ENCODE measurements at places on chromosomes 5 and 9.

DNA sequence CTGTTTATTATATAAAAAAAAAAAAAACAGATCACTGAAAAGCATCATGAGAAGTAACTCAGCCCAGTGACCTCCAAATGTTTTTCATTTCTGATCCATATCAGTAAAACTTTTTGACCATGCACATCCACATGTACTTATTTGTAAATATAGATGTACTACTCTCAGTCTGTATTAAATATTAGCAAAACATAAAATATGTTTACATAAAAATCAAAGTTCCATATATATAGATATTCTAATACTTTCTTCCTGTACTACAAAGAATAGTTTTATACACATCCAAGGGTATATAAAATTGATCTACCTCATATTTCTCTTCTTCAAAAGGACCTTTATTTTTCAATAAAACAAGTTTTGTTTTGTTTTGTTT lies 309.1 kb downstream of the RAB3C start:
- no peak for DNase-seq

DNA sequence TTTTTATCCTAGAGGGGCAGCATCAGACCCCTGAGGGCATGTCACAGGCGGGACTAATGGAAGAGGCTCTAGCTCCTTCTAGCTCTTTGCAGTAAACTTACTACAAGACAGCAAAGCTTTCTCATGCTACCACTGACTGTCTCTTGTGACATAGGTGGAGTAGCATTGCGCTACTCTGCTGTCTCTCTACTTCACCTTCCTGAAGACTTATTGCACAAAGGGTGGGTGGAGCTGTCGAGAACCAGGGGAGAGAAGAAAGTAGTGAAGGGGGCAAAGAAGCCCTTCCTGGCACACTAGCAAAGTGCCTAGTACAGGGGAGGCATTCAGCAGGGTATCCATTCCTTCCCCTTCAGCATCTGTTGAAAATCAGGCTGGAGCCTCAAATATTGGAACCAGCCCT lies 36.1 kb upstream of the NEK6 start:
- DNase-seq = no peak

- no peak for DNase-seq
Observed at GRCh38 chr9:32565967-32566366, 7.0 kb downstream of the NDUFB6 start.

DNA sequence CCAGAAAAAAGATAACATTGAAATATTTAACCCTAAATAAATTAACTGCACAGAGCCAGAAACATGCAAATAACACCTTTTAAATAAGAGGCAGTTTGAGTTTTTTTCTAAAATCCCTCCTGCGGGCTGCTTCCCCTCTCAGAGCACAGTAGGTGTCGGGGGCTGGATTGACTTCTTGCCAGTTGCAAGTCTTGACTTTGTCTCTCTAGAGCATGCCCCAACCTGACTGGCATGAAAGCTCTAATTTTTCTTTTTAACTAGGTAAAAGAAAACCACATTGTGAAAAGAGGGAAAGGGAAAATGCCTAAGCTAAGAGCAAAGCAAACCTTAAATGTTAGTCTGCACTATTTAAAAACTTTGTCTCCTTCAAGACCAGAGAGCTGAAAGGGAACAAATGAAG lies 46.4 kb upstream of the DNAH5 start:
- no peak for DNase-seq

GRCh38 chr9:133275105-133276000 lies at the start of gene ABO:
ABO (minus strand) TSS chr9:133275201.
- no peak for DNase-seq
